Activated T-cell treated with anti-CD3 and anti-CD28 coated beads, Interleukin-2, amount 50 U/mL, for 72 hours (primary cell): ENCODE measurements at places on chromosomes 6 and 20.

DNA sequence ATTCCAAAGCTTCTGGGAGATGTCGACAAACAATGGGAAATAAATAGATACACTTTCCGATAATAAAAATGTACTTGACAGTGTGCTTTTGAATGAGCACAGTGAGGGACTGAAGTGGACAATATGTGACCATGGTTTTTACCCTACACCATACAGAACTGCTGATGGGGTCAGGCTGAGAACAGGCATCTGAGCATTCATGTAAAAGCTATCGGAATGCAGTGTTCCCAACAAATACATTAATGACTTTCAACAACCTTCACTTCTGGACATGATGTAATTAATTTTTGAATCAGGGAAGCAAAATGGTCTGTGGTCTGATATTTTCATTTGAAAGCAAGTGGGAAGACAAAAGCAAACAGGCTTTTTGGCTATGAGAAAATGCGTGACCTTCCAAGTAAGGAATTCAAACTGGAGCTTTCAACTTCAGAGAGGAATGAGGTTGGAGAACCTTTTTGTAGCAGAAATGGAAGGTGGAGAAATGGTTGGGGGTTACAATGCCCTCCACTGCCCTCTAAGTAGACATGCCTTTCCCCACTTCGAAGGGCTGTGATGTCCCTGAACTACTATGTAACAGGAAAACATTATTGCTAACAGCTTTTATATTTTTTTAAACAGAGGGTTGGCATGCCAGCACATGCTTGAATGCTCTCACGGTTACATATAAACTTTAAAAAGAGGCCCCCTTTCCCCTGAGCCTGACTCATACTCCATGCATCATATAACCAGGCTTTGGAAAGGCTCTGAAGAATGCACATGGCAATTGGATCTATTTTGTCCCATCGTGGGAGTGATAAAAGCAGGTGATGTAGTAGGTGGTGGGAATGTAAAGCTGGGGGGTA, 203.5 kb upstream of the CITED2 start:
- H3K4me3 ChIP-seq: no peak overlapping the region
- DNase-seq: no peak
- peaks cover 22% of the 10 kb centered on the region for H3K27me3 ChIP-seq
- peaks cover 16% of the 10 kb centered on the region for H3K4me1 ChIP-seq
- no peaks in the 10 kb centered on the region for H3K36me3 ChIP-seq

DNA sequence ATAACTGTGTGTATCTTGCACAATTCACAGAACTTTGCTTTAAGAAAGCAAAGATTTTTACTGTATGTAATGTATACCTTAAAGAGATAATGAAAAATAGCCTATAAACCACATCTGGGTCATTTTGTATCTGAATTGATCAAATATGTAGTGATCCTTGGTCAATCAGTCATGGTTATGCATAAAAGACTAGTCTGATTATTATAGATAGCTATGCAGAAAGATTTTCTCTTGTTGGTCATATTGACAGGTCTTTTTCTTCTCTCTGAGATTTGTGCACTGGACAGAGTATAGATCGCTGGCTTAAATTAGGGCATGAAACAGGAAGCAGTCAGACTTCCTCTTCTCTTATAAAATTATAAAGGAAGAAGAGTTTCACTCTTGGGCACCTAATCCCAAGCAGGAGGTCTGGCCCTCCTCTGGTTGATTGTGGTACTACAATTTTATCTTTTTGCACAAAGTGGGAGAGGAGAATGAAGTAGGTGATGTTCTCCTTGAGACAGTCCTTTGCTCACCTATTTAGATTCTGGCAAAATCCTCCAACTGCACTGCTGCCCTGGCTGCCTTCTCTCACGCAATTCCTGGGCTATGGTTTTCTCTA, 380.9 kb upstream of the RGS17 start:
- H3K36me3 ChIP-seq: no peaks in the 10 kb centered on the region
- H3K27ac ChIP-seq: no peak overlapping the region
- DNase-seq: no peak
- no peak overlapping the region for H3K4me3 ChIP-seq
- H3K27me3 ChIP-seq: no peaks in the 10 kb centered on the region

- H3K4me3 ChIP-seq: no peak overlapping the region
- H3K4me1 ChIP-seq: no peaks in the 10 kb centered on the region
- no peak overlapping the region for H3K27ac ChIP-seq
These were observed 263.2 kb upstream of the NT5E start for GRCh38 chr6:85186546-85187175.

- H3K4me3 ChIP-seq: no peak overlapping the region
- H3K27me3 ChIP-seq: no peaks in the 10 kb centered on the region
- no peak overlapping the region for H3K27ac ChIP-seq
- no peaks in the 10 kb centered on the region for H3K36me3 ChIP-seq
- no peak for DNase-seq
- H3K4me1 ChIP-seq: no peaks in the 10 kb centered on the region
These were observed 224.4 kb upstream of the SASH1 start for GRCh38 chr6:148118244-148118643.

DNA sequence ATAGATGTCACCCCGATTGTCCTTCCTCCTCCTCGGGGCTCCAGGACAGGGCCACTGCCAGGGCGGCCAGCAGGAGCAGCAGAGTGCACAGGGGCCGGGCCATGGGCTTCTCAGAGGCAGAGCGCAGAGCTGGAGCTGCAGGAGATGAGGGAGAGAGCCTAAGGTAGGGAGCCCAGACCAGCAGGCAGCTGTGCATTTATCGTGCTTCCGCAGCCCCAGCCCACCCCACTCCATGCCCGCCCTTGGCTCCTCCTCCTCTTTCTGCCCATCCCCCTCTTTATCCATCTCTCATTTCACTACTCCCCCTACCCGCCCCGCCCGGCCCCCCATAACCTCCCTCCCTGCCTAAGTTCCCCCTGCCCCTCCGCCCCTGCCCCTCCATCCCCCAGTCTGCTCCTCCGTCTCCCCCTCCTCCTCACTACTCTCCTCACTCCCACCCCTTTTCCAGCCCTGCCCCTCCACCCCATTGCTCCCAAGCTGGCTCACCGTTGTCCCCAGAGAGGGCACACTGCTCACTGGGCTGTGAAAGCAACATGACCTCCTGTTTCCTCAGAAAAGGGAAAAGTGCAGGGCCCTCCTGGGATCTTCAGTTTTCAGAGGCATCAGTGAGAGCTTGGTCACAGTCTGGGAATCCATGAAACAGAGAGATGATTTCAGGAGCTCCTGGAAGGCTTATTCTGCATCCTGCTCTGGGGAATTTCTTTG, 25.5 kb upstream of the CST1 start:
- no peaks in the 10 kb centered on the region for H3K36me3 ChIP-seq
- H3K27me3 ChIP-seq: no peaks in the 10 kb centered on the region
- no peak overlapping the region for H3K27ac ChIP-seq
- no peaks in the 10 kb centered on the region for H3K4me1 ChIP-seq

DNA sequence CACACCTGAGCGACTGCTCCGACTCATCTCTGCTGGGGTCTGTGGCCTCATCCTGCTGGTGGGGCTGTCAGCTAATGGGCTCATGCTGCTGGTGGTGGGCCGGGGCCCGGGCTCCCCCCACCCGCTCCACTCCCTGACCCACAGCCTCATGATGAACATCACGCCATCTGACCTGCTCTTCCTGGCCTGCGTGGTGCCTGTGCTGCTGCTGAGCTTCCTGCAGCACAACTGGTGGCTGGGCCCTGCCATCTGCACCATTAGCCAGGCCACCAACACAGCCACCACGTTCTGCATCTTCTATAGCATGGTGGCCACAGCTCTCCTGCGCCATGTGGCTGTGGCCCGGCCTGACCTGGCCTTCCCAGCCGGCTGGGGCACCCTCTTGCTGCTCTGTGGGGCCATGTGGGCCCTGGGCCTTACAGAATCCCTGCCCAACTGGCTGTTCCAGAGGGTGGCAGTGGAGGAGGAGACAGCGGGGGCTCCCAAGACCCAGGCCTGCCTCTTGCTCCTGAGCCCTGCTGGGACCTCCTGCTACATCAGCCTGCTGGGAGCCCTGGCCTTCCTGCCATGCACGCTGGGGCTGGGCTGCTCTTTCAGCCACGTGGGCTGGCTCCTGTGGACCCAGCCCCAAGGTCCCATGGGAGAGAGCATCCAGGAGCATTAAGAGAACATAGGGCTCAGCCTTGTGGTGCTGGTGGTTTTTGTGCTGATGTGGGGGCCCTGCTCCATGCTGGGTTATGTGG, 39.6 kb downstream of the RAB44 start:
- H3K36me3 ChIP-seq: no peaks in the 10 kb centered on the region
- no peak overlapping the region for H3K27ac ChIP-seq
- H3K4me1 ChIP-seq: peaks cover 24% of the 10 kb centered on the region
- DNase-seq: no peak
- H3K27me3 ChIP-seq: no peaks in the 10 kb centered on the region

GRCh38 chr6:20819774-20820400, 285.6 kb downstream of the CDKAL1 start:
- DNase-seq: no peak
- H3K27ac ChIP-seq: no peak overlapping the region
- no peaks in the 10 kb centered on the region for H3K4me1 ChIP-seq
- H3K27me3 ChIP-seq: no peaks in the 10 kb centered on the region

DNA sequence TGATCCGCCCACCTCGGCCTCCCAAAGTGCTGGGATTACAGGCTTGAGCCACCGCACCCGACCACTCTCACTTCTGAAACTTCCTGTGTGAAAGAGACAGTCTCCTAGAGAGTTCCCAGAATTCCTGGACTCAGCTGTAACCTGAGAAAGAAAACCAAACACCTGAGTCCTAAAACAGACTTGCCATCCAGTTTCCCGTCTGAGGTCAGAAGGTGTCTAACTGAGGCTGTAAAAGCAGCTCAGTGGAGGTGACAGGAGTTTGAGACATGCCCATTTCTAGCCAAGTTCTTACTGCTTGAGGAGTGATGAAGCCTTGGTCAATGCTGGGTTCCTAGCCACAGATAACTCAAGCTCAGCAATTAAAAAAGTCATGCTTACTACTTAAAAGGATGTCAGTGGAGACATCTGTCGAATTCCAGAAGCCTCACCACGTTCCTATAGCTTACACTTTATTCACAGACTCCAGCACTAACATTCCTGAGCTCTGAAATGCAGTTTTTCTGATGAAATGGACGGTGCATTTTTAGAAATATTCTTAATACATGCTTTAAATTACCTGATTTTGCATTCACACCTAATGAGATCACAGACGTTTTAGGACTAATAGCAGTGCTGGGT, 6.1 kb downstream of the UQCC2 start:
- no peak for DNase-seq
- peaks cover 38% of the 10 kb centered on the region for H3K4me1 ChIP-seq
- H3K36me3 ChIP-seq: peaks cover 18% of the 10 kb centered on the region
- H3K27me3 ChIP-seq: no peaks in the 10 kb centered on the region
- H3K4me3 ChIP-seq: no peak overlapping the region
- H3K27ac ChIP-seq: no peak overlapping the region

- DNase-seq: no peak
- no peaks in the 10 kb centered on the region for H3K36me3 ChIP-seq
- H3K27me3 ChIP-seq: no peaks in the 10 kb centered on the region
- no peak overlapping the region for H3K4me3 ChIP-seq
- no peaks in the 10 kb centered on the region for H3K4me1 ChIP-seq
These were observed 356.0 kb downstream of the HDGFL1 start for GRCh38 chr6:22925304-22925835.

- H3K4me3 ChIP-seq: peak overlapping the region; percentile 77
- peak overlapping the region; percentile 26 for H3K27ac ChIP-seq
- H3K36me3 ChIP-seq: no peaks in the 10 kb centered on the region
- H3K4me1 ChIP-seq: peaks cover 62% of the 10 kb centered on the region
- H3K27me3 ChIP-seq: peaks cover 53% of the 10 kb centered on the region
- DNase-seq: no peak
These were observed 11.1 kb downstream of the TOX2 start for GRCh38 chr20:43925801-43926200.

DNA sequence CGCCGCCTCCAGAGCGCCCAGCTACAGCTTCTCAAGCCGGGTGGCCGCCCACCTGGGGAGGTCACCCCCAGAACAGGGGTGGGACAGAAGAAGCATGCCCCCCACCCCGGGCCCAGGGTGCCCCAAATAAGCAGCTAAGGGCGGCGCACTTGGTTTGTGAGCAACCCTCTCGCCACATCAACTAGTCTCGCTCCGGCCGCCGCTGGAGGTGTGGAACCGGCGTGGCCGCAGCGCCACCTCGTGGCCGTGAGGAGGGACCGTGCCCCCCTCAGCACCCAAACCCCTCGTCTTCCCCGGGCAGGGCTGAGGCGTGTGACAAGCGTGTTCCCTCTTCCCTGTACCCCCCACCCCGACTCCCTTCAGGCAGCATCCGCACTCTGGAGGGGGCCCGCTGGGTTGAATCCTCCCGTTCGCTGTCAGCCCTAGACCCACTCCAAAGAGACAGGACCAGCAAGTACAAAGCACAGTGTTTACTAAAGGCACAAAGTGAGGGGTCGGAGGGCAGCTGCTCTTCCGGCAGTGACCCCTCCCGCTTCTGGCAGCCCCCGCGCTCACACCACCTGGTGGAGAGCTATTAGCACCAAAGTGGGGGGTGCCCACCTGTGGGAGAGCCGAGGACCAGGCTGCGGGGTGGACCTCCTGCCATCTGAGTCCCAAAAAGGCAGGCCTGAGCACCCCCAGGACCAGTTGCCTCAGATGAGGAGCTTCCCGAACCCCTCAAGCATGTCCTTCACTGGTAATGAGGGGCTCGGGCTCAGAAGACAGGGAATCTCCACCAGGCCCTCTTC, 45.4 kb downstream of the MDFI start:
- H3K4me1 ChIP-seq: peaks cover 18% of the 10 kb centered on the region
- no peaks in the 10 kb centered on the region for H3K27me3 ChIP-seq
- DNase-seq: peak; percentile 84
- peak overlapping the region; percentile 83 for H3K4me3 ChIP-seq
- H3K36me3 ChIP-seq: no peaks in the 10 kb centered on the region
